Right ventricle myocardium superior (tissue), 1 donor: ENCODE measurements at places on chromosomes 3 and 15. TPM values are rescaled to one million over a fixed set of nuclear protein-coding genes. Genes with fewer than 3 reads are reported as not detected.

The CRYGS gene
- 1.1 TPM for total RNA-seq

The P2RY1 gene
- total RNA-seq, result 9.5 TPM

The RASGRF1 gene
- not detected for total RNA-seq

The FRMD5 gene
- total RNA-seq, result 44.0 TPM

The CISH gene
- total RNA-seq, result 8.0 TPM

The PGBD4 gene
- 1.3 TPM for total RNA-seq

The TM6SF1 gene
- total RNA-seq, result 6.8 TPM

The TLR9 gene
- 0.32 TPM for total RNA-seq

The NTRK3 gene
- total RNA-seq, result 3.2 TPM

The PPM1M gene
- total RNA-seq, result 8.4 TPM

The RLBP1 gene
- not detected for total RNA-seq

The MYO5C gene
- total RNA-seq, result 2.3 TPM

The ANKRD63 gene
- total RNA-seq, result 0.65 TPM

The TMIE gene
- 1.00 TPM for total RNA-seq

The CRBN gene
- 46.9 TPM for total RNA-seq

The JMJD7 gene
- total RNA-seq, result 14.3 TPM

The C3orf85 gene
- total RNA-seq, result not detected

The IL17RB gene
- total RNA-seq, result 1.9 TPM

The CPN2 gene
- total RNA-seq, result 2.4 TPM

The RSL24D1 gene
- 39.6 TPM for total RNA-seq

The WDR93 gene
- total RNA-seq, result 0.11 TPM

The CHRNA3 gene
- 0.13 TPM for total RNA-seq
